MCF 10A (cell line): ENCODE measurements at places on chromosomes 5 and 9.
A peak's percentile ranks its signal among the peaks of the same experiment; 100 is the strongest.

DNA sequence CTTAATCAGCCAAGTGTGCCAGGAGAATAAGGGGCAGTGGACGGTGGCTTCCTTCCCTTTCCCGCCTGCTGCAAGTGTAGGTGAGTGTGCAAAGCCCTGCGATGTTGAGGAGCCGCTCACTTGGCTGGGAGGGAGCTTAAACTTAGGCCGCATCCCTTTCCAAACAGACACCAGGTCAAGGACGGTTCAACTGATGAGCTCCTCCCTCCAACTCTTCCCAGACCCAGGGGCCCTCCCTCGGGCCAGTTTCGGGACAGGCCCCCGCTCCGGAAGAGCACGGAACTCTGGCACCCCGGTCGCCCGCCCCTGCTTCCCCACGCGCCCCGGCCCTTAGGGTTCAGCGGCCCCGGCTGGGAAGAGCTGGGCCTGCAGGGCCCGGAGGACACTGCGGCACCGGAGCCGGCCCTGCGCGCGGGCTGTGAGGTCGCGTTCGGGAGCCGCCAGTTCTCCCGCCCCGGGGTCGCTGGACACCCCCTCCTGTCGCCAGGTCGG, 481 bp downstream of the MRPL36 start:
- DNase-seq = peak; percentile 23

DNA sequence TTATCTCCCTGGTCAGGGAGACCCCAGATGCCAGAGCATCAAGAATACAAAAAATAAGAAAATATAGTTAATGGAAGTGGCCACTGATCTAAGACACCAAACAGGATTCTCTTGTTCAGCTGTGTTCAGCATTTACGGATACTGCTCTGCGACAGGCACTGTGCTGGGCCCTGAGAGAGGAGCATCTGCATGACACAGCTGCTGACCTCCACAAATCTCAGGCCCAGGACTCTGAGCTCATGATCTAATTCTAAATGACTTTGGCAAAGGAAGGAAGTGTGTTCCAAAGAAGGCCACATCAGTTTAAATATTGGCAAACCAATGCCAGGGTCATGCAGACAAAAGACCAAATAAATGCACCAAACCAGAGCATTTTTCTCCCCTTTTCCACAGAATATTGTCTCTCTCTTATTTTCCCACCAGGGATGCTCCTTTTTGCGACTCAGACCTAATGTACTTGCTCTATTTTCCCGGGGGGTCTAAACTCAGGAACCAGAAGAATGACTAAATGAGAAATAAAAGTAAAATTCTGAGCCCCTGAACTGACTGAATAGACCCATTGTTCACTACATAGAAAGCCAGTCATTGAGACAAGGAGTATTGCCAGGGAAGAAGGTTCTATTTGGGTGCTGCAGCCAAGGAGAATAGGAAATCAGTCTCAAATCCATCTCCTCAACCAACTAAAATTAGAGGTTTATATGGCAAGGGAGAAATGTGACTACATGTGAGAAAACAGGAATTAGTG, 1.4 kb upstream of the AGGF1 start:
- DNase-seq = no peak

- no peak for DNase-seq
These were observed 43.2 kb downstream of the ZNF462 start for GRCh38 chr9:106906129-106906528.

DNA sequence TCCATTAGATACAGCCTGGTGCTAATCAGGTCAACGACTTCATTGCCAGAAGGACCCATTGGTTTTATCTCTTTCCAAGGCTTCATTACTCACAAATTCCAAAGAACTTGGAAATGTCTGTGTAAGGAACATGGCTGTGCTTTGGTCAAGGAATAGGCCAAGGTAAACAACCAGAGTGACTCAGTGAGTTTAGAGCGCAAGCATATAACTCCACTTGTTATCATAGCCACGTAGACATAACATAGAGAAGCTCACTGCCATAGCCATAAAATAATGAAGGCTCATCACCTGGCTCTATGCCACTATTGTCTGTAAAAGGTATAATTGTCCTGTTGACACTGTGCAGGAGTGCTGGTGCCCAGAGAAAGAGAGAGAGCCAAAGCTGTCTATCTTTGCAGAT, 139.3 kb upstream of the PLCXD3 start:
- DNase-seq = peak; percentile 33

DNA sequence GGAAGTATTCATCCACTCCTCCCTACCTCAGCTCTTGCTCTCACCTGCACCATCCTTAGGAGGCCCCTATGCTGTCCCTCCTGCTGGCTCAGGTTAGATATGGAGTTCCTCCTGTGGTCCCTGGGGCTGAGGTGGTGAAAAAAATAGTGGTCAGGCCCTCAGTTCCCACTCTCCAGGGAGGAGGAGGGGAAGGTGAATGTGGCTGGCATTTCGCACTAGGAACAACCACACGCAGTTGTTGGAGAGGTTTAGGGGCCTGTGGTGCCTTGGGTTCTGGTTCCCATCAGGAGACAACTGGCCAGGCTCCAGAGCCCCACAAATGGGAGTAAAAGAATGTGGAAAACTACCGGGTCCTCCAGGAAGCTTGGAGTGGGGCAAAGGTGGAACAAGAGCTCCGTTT, 81.7 kb upstream of the HSPA9 start:
- no peak for DNase-seq

GRCh38 chr5:174189654-174190541, 144.4 kb downstream of the NSG2 start:
- DNase-seq = no peak

DNA sequence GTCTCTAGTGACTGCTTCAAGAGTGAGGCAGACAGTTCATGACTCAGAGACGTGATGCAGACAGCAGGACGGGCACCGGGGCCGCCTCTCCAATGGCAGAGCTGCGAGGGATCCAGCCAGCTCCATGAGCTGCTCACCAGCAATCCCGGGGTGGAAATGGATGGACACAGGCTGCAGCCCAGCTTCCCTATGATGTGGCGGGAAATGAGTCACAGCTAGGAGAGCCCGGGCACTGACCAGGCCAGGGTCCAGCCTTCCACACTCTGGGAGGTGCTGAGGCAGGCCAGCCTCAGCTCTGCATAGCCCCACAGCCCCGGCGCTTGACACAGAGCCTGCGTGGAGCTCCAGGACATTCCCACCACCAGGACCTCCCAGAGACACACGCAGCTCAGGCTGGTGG, 244.8 kb upstream of the IRX2 start:
- peak; percentile 47 for DNase-seq

- no peak for DNase-seq
These were observed 33.2 kb upstream of the CLPTM1L start for GRCh38 chr5:1378096-1378495.

GRCh38 chr9:15249981-15250380, 57.0 kb downstream of the TTC39B start:
- DNase-seq = no peak

DNA sequence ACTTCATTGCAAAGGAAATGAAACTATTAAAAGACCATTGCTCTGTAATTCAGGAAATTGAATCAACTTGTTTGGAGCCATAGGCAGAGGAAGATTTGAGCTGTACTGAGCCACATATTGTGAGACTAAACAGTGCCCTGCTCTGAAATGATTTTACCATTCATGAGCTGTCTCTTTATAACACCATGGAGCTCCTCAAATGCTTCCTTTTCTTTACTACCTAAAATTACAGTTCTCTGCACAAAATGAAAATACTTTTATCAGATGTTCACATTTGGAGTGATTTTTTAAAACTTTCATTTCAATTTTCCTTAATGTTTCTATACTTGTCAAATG, 97.9 kb downstream of the NLN start:
- no peak for DNase-seq

GRCh38 chr9:108980893-108981292, 32.4 kb downstream of the CTNNAL1 start:
- no peak for DNase-seq

GRCh38 chr5:149407323-149408251, 28.5 kb upstream of the IL17B start:
- DNase-seq = no peak

GRCh38 chr9:20722221-20722620, 38.2 kb downstream of the FOCAD start:
- peak; percentile 3 for DNase-seq

- no peak for DNase-seq
These were observed 9.0 kb downstream of the PPP3R2 start for GRCh38 chr9:101585740-101586139.

- peak; percentile 92 for DNase-seq
These were observed 30.1 kb upstream of the ZNF782 start for GRCh38 chr9:96884443-96884842.

DNA sequence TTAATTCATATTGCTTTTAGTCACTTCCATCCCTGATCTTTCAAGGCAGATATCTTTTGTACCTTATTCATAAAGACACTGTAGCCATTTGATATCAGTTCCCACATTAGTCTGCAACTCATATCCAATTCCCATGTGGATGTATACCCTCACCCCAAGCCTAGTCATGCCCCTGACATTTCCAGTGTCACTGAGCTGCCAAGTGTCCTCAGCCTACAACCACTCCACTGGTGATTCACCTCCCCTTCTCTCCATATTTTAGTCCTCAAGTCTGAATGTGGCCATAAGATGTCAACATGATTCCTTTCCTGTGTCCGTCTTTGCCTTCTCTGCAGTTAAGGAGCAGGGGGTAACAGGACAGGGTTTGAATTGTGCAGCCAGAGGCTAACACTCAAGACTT, 346.9 kb downstream of the RAB3C start:
- no peak for DNase-seq

DNA sequence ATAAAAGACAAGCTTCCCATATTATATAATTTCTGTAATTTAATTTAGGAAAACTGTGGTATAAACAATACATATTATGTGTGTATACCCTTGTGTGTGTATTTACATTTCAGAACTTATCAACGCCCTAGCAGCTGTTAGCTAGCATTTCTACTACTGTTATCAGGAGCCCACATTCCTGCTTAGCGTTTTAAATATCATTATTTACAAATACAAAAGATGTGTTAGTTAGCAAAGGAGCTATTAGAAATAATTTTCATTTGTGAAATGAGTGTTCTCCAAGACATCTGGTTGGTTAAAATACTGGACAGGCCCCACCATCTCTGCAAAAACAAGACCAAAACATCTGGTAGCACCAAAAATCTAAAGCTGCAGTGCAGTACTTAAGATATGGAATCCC, 48.0 kb downstream of the EPB41L4A start:
- DNase-seq = no peak

DNA sequence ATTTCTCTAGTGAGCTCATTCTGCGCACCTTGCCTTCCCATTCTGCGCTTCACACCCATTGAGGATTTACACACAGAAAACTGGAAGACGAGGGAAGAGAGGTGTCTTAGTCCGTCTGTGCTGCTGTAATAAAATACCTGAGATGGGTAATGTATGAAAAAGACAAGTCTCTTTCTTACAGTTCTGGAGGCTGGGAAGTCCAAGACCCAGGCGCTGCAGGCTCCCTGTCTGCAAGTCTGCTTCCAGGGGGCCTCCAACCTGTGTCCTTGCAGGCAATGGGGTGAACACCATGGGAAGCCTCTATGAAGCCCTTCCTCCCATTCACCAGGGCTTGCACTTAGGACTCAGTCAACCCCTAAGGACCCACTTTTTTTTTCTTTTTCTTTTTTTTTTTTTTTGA, 245.0 kb downstream of the AUH start:
- DNase-seq = no peak

DNA sequence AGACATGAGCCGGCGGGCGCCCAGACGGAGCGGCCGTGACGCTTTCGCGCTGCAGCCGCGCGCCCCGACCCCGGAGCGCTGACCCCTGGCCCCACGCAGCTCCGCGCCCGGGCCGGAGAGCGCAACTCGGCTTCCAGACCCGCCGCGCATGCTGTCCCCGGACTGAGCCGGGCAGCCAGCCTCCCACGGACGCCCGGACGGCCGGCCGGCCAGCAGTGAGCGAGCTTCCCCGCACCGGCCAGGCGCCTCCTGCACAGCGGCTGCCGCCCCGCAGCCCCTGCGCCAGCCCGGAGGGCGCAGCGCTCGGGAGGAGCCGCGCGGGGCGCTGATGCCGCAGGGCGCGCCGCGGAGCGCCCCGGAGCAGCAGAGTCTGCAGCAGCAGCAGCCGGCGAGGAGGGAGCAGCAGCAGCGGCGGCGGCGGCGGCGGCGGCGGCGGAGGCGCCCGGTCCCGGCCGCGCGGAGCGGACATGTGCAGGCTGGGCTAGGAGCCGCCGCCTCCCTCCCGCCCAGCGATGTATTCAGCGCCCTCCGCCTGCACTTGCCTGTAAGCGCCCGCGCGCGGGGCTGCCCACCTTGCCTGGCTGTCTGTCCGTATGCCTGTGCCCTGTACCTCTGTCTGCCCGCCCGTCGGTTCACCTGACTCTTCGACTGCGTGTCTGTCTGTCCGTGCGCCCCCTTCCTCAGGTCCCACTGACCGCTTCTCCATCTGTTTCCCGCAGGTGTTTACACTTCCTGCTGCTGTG, 412 bp downstream of the FGF18 start:
- no peak for DNase-seq

- DNase-seq = peak; percentile 73
These were observed 22.4 kb downstream of the DDX31 start for GRCh38 chr9:132647355-132647754.

DNA sequence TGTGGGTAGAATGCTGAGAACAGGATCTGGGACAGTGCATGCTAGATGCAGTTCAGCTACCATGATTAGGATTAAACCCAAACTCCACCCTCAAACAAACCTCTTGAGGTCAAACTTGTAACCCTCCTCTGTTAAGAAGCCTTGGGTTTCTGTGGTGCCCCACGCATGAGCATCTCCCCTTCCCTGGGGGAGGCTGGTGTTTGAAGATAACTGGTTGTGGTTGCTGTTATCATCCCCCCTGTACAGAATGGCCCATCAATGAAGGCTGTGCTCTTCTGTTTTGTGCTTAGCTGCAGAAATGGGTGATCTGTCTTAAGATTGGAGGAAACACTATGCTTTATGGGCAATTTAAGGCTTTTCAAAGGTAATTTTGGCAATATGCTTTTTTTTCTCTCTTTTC, 4.4 kb upstream of the DAB2IP start:
- no peak for DNase-seq

GRCh38 chr9:127835991-127836516, 18.4 kb downstream of the ENG start:
- no peak for DNase-seq

DNA sequence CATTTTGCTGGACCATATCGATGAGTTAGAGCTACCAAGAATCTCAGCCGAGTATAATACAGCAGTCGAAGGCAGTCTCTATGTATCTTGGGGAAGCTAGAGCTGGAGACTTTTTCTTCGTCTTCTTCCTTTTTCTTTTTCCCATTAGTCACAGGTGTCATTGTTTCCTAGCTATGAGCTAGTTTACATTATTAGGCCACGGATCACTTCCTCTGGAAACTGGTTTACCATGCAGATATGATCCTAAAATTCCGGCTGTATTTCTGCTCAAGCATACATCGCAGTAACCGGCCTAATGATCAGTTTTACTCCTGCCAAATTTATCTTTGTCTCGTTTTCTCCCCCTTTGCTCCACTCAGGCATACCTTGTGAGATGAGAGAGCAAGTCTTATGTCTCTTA, 312.8 kb downstream of the ARHGAP26 start:
- DNase-seq = no peak

GRCh38 chr5:34627794-34628193, 28.3 kb upstream of the RAI14 start:
- no peak for DNase-seq

DNA sequence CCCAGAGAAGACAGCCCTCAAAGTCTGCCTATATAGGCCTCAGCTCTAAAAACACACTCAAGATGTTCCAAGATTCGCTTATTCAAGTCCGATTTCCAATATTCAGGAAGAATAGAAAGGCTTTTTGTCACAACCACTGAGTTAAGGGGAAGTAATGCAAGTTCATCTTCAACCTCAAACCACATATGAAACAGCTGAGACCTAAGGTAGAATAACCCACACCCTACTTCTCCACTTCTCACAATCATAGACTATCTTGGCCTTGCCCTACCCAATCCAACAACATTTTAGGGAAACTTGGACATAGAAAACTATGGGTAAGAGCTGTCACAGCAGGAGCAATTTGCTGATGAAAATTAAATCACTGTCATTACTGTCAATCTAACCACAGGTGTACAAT, 152.0 kb upstream of the LRRTM2 start:
- no peak for DNase-seq
